ENCODE measurements at places on chromosomes 1 and 21. TPM values are rescaled to one million over a fixed set of nuclear protein-coding genes. Genes with fewer than 3 reads are reported as not detected.

Gene FAM43B
- not detected for total RNA-seq

Gene ETNK2
- 22.2 TPM for total RNA-seq

DNA sequence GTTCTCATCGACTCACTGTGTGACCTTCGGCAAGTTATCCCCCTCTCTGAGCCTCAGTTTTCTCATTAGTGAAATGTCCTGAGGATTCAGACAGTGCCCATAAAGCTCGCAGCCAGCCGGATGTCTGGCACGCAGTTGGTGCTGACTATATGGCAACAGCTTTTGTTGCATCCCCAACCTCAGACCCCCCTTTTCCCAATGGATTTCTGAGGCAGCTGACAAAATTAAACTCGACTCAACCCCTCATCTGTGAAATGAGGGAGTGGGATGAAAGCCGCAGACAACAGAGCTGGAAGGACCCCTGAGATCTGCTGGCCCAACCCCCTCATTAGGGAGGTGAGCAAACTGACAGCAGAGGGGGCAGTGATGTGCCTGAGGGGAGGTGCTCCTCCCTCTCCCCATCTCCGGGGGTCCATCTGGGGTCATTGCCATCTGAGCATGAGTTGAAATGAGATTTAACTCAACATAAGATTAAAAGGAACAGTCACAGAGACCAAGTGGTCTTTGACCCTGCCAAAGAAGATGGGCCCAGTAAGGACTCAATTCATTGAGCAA, 40.4 kb downstream of the NKAIN1 start:
- no peak for DNase-seq

DNA sequence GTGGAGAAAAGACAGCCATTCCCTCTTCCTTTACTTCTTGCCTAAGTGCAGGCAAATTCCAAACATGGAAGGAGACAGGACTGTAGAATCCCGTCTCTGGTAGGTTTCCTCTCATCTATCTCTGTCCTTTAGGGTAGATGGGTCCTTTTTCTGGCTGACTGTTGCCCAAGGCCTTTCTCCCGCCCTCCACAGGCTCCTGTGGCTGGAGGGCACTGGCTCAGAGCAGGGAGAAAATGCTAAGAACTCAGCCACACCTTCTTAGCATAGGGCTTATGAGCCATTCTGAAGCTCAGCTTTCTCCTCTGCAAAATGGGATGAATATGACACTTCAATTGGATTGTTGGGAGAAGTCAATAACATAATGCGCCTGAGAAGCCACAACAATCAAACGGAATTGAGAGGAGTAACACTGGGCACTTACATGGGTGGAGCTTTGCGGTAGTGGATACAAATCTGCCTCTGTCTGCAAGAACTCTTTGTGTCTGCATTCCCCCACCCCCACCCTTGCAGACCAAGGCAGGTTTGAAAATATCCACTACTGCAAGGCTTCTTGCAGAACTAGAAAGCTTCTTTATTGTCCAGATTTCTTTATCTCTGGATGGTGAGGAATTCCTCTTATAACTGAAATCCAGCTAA, 94.7 kb downstream of the CSMD2 start:
- DNase-seq, result no peak

GRCh38 chr1:55001311-55001710, 2.6 kb downstream of the BSND start:
- DNase-seq, result no peak

GRCh38 chr1:119917304-119918055, 21.2 kb upstream of the ADAM30 start:
- DNase-seq, result no peak

DNA sequence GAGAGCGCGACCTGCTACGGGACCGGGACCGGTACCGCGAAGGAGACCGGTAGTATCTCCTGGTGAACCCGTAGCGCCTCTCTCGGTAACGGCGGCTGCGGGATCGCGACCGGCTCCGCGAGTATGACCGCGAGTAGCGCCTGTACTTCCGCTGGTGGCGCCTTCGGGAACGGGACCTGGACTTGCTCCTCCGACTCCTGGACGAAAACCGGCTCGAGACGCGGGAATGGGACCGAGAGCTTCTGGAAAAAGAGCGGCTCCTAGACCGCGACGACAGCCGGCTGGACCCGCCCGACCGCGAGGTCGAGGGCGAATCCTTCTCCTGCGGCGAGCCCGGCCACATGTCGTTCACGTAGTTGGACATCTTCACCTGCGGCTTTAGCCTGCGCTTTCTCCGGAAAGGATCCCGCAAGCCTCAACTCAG, 642 bp downstream of the RSRP1 start:
- peak; percentile 50 for DNase-seq

DNA sequence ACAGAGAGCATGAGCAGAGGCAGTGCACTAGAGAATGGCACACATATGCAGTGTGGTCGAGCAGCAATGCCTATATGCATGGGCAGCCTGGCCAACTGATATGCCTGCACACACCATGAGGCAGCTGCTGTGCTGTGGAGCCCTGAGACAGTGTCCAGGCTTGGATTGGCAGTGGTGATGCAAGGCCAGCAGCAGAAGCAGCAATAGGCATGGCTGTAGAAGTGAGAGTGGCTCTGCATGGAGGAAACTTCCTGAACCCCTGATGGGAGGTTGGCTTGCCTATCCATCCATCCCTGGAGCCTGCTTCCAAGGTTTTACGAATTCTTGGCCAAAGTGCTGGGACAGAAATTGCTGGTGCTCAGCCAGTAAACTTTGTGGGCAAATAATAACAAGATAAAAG, 89.7 kb downstream of the DIRAS3 start:
- DNase-seq, result no peak

GRCh38 chr21:27362249-27362648, 395.4 kb upstream of the ADAMTS5 start:
- DNase-seq, result no peak

- no peak for DNase-seq
Measured at GRCh38 chr21:39874206-39874605, 7.0 kb downstream of the PCP4 start.

- no peak for DNase-seq
Measured at GRCh38 chr1:40076895-40077312, 20.1 kb downstream of the PPT1 start.

GRCh38 chr21:39489380-39489924, 37.7 kb downstream of the SH3BGR start:
- DNase-seq, result no peak

DNA sequence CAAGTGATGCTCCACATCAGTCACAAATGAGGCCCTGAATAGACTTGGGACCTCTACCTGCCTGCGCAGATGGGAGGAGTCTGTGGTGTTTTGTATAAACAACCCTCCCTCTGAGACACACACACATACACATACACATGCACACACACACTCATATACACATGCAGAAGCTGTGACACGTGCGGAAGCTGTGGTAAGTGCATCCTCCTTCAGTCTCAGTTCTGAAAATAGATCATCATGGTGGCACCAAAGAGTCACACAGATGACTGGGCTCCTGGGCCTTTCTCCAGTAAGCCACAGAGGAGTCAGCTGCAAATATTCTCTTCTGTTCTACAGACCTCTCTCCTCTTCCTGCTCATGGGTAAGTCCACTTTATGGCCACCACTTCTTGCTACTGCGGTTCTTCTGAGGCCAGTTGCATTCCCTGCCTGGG, at the start of gene LY9:
LY9 (plus strand) TSS at position 224 of the 433 bp plus-strand sequence; CDS start at position 238, 14 bp downstream.
- DNase-seq, result no peak
